ENCODE measurements at places on chromosomes 2 and 18.
A peak's percentile ranks its signal among the peaks of the same experiment; 100 is the strongest.

DNA sequence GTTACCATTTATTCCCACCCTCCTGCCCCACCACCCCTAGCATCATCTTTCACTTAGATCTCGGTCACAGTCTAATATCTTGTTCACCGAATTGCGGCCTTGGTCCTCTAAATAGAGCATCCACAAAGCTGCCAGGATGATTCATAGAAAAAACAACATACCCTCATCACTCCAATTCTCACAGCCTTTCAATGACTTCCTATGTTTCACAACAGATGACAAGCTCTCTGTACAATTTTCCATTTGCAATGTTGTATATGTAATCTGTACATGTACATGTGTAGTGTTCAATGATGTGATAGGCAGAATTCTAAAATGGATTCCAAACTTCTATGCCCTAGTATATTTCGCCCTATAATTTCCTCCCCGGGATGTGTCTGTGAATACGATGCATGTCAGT is 675.6 kb upstream of the CELF4 start:
- peak; percentile 50 for DNase-seq

- no peak for DNase-seq
These were observed 642.3 kb upstream of the SYT4 start for GRCh38 chr18:43919551-43919950.

DNA sequence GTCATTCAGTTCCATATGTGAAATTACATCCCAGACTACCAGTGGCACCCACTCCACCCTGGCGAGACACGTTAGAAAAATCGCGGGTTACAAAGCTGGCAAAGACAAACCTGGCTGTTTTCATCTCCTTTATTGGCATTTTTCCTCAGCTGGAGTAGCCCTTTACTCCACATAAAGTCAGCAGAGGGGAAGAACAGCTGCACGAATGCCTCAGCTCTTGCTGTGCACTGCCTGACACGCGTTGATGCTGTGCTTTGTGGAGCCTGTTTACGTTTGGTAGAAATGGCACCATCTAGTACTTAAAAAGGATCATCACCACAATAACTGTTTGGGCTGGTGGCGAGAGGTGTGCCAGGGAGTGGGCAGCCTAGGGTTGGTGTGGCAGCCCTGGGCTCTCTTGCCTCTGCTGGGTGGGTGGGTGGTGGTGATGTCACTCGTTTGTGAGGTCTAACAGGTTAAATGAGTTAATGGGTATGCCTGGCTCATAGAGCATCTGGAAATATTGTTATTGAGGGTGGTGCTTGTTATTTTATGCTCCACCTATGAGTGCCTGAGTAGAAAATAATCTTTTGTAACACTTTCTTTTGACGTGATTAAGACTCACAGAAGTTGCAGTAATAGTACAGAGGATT is 16.4 kb downstream of the FARP2 start:
- no peak for DNase-seq

GRCh38 chr18:57122936-57123510 is 23.9 kb upstream of the BOD1L2 start:
- DNase-seq = no peak

- DNase-seq = no peak
These were observed 103.5 kb downstream of the ADD2 start for GRCh38 chr2:70664525-70664924.

DNA sequence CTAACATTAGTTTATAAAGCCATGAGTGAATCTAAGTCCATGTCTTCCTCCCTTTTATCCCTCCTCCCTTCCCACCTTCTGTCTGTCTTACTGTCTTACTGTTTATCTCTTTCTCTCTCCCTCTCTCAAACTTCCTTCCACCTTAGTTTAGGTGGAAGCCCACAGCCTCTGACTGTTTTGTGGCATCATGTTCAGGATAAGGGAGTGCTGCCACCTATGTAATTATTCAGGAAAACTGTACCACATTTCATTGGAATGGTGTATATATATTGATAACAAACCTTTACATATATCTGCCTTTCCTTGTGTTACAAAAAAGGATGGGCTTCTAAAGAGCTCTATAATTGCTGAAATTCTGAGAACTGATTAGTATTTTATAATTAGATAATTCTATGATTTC is 48.7 kb downstream of the NETO1 start:
- no peak for DNase-seq

DNA sequence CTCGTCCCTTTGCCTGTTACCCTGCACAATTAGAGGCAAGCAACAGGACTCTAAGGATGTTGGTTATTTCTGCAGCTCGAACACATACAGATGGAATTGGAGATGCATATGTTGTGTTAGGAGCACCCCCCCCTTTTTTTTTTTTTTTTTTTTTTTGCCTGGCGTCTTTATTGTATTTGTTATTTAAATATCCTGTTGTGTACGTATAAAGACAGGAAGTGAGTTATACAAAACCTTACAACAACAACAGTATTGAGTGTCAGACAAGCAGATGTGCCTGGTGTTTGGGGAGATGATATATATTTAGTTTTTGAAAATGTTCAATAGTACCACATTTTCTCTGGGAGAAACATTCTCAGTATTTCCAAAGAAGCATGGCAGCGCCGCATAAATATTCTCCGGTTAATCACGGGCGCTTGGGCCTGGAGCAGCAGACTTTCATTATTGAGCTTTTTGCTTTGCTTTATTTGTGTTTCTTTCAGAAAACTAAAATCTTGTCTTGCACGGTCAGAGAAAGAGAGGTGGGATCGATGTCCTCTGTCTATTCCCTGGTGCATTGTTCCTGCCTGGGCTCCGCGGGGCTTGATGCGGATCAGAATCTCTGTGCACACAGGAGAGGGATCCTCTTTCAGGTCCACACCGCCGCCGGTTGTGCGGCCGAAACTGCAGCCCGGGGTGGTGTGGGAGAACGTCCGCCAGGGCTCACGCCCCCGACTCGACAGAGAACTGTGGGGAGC is 23.2 kb upstream of the ZNF516 start:
- no peak for DNase-seq

GRCh38 chr18:41128126-41128525 is 826.9 kb upstream of the PIK3C3 start:
- no peak for DNase-seq

DNA sequence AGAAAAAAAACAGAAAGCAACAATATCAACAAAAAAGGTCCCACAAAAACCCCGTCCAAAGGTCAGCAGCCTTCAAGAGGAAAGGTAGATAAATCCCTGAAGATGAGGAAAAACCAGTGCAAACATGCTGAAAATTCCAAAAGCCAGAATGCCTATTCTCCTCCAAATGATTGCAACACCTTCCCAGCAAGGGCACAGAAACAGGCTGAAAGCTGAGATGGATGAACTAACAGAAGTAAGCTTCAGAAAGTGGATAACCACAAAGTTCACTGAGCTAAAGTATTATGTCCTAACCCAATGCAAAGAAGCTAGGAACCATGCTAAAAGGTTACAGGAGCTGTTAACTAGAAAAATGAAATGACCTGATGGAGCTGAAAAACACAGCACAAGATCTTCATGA is 226.4 kb upstream of the DSEL start:
- DNase-seq = no peak

DNA sequence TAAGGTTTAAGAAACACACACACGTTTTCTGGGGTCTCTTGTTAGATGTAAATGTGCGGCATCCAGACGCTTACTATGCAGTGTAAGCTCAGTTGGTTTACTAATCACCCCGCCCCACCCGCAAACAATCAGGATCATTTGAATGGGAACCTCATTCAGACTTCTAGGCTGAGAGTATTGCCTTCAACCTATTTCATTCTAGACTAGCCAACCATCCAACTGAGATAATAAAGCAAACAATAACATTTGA is 1.3 kb upstream of the FIGN start:
- DNase-seq = no peak

GRCh38 chr2:18172607-18173006 is 294.1 kb downstream of the KCNS3 start:
- DNase-seq = no peak

GRCh38 chr2:179238027-179238426 is 26.6 kb downstream of the SESTD1 start:
- no peak for DNase-seq

DNA sequence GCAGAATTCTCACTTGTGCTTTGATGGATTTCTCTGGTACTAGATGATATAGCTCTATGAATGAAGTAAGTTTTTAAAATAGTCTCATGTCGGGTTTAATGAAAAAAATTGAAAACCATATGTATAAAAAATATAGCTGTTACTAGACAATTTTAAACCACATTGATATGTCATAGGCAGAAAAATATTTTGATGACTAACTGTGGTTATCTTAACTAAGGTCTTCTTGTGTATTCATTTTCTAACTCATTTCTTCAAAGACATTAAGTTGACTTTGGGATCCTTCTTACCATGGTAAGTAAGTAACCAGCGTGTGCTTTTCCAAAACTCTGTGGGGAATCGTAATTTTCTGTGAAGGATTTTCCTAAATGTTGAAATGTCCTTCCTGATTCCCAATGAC is 160.9 kb upstream of the COL3A1 start:
- no peak for DNase-seq

- no peak for DNase-seq
These were observed 20.7 kb upstream of the NT5DC4 start for GRCh38 chr2:112699984-112700667.

DNA sequence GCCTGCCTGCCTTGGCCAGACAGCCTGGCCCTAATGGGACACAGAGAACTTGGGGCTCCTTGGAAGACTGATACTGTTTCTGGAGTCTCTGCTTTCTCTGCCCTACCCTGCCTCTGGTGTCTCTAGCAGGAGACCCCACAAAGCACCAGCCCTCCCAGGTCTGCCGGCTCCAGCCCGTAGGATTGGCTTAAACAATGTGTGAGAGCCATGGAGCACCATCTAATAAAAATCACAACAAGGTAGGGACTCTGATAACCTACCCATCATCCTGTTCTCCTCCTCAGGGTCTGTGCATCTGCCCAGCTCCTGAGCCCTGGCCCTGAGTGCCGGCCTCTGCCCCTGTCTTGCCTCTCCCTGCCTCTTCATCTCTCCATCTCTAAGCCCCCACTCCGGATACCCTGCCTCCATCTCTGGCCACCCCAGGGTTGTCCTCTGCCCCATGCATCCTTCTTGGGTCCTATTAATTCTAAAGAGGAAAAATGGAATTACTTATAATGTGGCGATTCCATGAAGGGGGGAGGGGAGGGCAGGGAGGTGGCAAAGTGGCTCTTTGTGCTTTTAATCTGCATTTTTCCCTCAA is 1.2 kb upstream of the ECEL1 start:
- DNase-seq = no peak

GRCh38 chr2:28206762-28207161 is 185.9 kb upstream of the FOSL2 start:
- DNase-seq = no peak

- peak; percentile 53 for DNase-seq
These were observed 51.3 kb upstream of the NABP1 start for GRCh38 chr2:191626497-191627151.

DNA sequence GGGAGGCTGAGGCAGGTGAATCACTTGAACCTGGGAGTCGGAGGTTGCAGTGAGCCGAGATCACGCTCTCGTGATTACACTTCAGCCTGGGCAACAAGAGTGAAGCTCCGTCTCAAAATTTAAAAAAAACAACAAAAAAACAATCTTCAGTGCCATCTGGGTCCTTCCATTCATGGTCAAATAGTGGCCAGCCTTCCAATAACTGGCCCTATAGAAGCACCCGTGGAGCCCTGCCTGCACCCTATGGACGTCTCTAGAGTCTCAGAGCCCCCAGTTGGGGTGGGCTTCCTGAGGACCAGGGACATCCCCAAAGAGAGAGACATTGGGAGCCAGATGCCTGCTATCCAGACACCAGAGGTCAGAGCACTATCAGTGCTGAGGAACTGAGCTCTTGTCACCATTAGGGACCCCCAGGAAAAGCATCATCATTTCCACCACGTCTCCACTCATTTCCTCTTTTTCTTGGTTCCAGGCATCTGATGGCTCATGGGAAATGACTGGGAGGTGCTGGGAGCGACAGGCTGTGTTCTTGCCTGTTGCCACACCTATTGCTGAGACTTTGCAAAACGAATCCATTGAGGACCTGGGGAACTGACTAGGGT is 9.4 kb downstream of the NEU2 start:
- no peak for DNase-seq

DNA sequence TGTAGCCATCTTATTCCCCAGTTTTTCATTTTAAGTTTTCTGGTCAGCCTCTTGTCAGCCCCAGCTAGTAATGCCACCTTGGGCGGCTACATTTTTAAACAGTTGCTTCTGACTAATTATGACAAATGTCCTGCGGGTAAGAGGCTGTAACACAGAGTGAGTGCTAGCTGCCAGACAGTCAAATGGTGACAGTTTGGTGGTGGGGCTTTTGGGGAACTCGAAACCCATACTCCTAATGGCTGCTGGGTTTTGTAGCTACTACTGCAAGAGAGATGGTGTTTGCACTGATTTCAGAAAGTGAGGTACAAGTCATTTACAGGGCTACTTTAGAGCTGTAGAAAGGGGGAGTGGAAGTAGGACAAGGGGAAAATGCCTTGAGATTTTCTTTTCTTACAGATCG is 48.2 kb downstream of the ZCCHC2 start:
- no peak for DNase-seq

GRCh38 chr2:240209493-240209892 is 69.0 kb upstream of the OTOS start:
- DNase-seq = no peak

- peak; percentile 58 for DNase-seq
These were observed at the start of gene TMEM17 for GRCh38 chr2:62505750-62506420. TMEM17 (minus strand) TSS chr2:62506195; CDS start chr2:62506129, 66 bp downstream.

DNA sequence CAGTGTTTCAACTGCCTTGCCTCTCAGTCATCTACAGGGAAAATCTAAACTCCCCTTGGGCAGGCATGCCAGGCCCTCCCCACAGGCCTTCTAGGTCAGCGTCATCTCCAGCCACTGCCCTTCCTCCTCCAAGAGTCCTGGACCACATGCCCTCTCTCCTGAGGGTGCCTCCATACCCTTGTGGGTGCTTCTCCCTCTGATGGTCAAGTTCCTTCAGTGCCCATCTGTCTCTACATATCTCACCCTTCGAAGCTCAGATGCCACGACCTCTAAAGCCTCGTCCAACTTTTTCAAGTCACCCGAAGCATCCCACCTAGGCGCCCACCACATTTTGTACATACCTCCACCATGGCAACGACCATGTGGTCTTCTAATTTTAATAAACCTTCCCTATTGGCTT is 22.6 kb upstream of the TMEM247 start:
- no peak for DNase-seq

- DNase-seq = no peak
These were observed 21.0 kb downstream of the MROH2A start for GRCh38 chr2:233799087-233799665.

DNA sequence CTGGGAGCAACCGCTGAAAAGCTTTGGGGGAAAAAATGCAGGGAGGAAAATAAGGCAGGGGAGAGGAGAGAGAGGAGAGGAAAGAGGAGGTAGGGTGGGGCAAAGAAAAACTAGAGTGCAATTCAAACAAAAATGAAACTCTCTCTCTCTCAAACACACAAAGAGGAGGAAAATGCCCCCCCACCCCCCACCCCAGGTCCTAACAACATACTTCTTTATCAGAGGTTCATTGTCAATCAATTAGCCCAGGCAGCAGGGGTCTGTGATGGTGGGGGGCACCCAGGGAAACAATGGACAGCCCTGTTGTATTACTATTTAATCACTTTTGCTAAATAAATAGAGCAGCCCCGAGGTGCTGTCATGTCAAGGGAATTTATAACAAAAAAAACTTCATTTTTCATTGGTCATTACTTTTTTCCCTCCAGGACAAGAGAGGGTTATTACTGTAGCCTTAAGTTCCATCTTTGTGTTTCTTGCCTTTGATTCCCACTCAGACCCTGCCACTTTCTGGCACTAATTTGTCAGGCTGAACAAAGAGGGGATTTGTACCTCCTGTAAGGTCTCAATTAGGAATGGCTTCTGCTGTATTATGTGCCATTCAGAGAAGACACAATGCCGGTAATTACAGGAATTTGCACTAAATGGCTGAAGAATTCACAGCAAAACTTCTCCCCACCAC is 55.0 kb downstream of the PLEKHM3 start:
- DNase-seq = no peak

All from RCC 7860 (cell line).